ENCODE measurements at places on chromosomes 16 and 17.
A peak's percentile ranks its signal among the peaks of the same experiment; 100 is the strongest.

DNA sequence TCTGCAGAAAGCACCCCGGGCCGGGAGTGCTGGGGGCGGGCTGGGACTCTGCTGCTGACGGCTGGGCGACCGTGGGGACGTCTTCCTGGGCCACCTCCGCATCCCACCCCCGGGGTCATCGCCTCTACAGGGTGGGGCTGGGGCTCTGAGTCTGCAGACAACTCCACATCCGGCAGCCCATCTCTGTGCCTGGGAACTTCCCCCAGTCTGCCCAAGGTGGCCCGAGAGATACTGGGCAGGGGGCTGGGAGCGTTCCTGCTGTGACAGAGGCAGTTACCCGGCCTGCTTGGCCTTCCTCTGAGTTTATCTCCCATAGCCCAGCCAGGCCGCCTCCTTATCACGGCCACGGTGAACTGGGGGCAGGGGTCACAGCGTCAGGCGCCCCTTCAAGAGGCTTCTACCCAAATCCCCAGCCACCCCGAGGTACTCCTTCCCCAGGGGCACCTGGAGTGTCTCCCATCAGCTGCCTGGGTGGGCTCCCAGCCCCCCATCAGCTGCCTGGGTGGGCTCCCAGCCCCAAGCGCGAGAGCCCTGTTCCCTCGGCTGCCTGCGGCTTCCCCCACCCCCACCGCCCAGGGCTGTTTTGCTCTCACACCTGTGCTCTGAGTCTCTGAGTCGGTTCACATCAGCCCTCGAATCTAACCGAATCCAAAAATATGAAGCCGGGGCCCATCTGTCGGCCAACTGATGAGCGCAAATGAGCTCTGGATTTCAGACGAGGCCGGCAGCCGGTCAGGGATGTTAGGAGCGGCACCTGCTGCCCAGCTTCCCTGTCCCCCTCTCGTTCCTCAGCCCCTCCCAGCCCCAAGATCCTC is 15.6 kb upstream of the CBFA2T3 start:
- no peak for DNase-seq

DNA sequence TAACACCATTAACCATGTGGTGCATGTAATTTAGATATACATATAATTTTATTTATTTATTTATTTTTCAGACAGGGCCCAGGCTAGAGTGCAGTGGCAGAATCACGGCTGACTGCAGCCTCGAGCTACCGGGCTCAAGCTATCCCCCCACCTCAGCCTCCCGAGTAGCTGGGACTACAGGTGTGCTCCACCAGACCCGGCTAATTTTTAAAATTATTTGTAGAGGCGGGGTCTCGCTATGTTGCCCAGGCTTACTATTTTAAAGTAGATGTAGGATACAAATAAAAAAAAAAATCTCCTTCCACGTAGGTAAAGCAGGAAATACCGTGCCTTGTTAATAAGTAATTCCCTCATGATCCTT is 446 bp upstream of the COQ7 start:
- no peak for DNase-seq

- no peak for DNase-seq
Observed at GRCh38 chr16:31090540-31090939, 1.8 kb upstream of the PRSS53 start.

DNA sequence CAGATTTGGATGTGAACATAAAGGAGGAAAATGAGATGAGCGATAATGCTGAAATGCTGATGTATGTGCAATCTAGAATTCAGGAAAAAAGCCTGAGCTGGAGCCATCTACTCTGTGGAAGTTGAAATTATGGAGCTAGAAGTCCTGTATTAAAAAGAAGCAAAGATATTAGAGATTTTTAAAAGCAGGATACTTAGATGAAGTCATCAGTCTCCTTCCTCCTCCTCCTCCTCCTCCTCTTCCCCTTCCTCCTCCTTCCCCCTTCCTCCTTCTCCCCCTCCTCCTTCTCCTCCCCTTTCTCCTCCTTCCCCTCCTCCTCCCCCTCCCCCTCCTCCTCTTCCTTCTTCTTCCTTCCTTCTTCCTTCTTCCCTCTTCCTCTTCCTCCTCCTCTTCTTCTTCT is 823.8 kb upstream of the CA10 start:
- no peak for DNase-seq

- DNase-seq = no peak
Observed at GRCh38 chr17:31388770-31389656, 2.5 kb upstream of the RAB11FIP4 start.

DNA sequence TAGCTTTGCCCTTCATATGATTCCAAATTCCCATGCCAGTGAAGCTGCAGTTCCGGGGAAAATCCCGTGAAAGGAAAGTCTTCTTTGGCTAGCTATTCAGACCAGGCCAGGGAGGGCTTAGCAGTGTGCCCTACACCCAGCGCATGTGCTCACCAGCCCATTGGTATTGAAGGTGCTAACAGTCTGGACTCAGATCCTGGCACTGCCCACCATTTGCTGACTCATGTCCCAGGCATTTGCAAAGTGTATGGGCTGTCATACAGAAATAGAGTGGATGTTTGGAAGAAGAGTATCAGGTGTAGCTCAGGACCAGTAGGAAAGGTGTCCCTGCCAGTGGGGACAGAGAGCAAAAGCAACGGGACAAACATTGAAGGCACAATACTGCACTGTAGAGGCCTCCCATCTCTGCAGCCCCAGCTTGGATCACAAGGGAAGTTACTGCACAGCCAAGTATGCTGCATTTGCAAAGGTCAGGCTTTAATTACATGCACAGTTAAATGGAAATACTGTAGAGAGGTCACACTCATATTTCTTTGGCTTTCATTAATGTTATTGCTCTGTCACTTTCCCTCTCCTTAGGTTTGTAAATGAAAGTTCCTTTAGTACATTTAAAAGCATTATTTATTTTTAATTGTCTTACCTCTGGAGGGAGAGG is 220.0 kb downstream of the IRX3 start:
- DNase-seq = no peak

- DNase-seq = no peak
Observed at GRCh38 chr16:48105456-48105855, 50.3 kb downstream of the ABCC12 start.

GRCh38 chr16:19166500-19166899 is 1.5 kb upstream of the SYT17 start:
- DNase-seq = peak; percentile 95

DNA sequence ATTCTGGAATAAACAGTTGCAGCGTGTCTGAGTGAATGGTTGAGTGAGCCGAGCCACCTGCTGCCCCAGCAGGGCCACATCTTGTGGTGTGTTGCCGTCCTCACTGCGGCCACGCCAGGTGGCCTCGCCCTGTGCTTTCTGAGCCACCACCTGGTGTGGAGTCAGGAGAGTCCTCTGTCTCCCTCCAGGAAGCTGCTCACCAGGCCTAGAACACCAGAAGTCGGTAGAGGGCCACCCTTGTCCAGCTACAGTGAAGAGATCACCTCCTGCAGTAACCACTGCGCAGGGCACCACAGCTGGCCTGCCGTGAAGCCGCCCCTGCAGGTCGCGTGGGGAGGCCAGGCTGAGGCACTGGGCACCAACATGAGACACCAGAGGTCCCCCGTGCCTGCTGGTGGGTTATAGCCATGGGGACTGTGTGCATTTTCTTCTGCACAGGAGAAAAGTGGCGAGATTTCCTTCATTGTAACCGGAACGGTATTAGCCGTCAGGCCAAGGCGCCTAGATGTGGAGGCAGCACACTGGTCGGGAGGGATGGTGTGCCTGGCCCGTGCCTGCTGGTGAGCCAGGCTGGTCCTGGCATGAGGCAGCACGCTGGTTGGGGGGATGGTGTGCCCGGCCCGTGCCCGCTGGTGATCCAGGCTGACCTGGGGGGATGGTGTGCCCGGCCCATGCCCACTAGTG is 28.9 kb upstream of the FOXK2 start:
- DNase-seq = peak; percentile 67

GRCh38 chr16:26344240-26344776 is 652.5 kb downstream of the HS3ST4 start:
- no peak for DNase-seq

DNA sequence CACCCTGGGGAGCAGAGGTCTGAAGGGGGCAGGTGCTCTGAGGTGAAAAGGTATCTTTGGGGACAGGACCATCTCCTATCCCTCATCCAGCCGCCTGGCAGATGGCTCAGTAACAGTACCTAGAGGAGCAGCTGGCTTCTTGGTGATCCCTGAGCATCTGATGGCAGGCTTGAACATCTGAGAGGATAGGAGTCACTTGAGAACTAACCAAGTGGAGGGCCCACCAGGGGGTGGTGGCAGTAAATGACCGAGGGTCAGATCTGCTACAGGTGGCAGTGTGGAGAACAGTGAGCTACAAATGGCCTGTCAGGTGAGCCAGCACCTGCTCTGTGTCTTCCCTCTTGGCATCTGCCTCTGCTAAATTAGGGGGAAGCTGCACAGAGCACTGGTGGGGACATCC is 13.8 kb downstream of the HROB start:
- DNase-seq = peak; percentile 58

GRCh38 chr17:66143657-66144282 is 48.2 kb downstream of the CEP112 start:
- DNase-seq = no peak

DNA sequence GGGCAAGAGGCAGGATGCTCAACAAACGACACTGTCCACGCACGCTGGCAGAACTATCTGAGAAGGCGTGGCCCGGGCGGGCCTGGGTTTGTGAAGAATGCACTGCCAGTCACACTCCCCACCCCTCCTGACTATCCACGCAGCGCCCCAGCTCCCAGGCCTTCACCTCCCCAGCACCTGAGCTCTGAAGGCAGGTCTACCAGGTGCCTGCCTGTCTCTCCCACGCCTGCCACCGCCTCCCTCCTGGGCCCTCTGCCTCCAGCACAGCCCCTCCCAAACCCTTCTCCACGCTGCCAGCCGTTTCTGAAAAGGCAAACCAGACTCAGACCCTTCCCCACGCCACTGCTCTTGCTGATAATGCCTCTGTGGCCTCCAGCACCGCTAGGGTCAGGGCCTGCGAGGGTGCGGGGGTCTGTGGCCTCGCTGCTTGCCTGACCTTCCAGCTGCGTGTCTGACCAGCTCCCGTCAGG is 11.6 kb downstream of the MYBBP1A start:
- no peak for DNase-seq

DNA sequence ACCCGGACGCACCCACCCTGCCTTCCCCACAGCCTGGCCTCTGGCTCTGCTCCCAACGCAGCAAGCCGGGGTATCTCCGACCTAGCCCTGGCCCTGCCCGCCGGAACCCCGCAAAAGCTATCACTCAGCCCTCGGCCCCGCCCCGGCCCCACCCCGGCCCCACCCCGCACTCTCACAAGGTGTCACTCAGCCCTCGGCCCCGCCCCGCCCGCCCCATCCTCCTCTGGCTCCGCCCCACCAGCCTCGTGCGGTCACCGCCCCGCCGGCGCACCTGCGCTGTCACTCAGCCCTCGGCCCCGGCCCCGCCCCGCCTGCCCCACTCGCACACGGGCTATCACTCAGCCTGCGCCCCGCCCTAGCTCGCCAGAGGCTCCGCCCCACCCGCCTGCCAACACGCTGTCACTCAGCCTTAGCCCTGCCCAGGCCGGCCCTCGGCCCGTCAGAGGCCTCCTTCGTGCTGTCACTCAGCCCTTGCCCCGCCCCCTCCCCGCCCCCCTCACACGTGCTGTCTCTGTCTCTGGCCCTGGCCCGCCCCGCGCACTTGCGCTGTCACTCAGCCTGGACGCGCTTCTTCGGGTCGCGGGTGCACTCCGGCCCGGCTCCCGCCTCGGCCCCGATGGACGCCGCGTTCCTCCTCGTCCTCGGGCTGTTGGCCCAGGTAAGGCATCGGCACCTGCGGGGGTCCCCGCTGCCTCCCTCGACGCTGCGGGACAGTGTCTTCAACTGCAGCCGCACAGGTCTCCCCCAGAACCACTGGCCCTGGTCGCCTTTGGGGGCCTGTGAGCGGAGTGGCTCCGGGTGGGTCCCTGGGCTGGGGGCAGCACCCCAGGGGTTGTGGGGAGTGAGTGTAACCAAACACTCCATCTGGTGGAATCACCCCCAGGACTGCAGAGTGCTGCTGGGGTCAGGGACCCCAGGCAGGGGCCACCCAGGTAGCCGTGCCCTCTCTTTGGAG is at the start of gene CDH15:
TSS of gene CDH15 (plus strand) at position 533 of the 955 bp plus-strand sequence. CDS start at position 617, 84 bp downstream.
- peak; percentile 74 for DNase-seq

DNA sequence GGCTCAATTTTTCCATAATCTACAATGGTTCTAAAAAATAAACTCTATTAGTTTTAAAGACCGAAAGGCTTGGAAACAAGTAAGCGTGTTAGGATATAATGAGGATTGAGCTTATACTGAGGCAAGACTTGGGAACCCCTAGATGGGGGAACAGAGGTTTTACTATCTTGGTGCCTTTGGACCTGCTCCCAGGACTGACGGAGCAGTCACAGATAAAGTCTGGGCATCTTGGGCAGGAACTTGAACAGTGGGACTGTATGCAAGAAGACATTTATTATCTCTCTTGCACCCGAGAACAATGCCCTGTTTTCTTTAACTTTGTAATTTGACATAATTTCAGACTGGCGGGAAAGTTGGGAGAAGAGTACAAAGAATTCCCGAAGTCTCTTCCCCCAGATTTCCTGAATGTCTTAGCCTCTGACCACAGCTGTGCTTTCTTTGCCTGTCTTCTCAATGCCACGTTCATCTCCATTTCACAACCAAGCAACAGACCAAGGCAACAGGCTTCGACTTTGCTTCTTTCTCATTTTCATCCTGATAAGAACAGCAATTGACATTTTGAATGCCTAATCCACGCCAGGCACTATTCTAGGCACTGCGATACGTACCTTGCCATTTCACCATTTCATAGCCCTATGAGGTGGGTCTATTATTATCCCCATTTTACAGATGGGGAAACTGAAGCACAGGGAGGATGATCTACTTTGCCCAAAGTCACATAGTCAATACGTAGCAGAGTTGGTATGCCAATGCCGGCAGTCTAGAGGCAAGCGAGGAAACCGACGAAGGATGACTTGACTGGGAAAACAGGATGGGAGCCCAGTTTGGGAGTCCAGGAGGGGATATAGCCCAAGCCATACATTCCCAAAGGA is 3.0 kb upstream of the IL4R start:
- DNase-seq = no peak

DNA sequence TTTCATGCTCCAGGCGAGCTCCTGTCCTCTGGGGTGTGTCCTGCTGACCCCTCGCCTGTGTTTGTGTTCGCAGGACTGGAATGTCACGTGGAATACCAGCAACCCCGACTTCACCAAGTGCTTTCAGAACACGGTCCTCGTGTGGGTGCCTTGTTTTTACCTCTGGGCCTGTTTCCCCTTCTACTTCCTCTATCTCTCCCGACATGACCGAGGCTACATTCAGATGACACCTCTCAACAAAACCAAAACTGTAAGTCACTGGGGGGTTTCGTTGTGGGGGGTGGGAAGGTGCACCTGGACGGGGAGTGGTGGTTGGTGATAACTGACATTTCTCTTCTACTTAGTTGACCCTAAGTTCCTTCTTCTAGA is 58.3 kb downstream of the ABCC1 start:
- DNase-seq = no peak
